Stimulated activated CD4-positive, alpha-beta T cell treated with anti-CD3 and anti-CD28 coated beads, Interleukin-4, amount 100 ng/mL, for 24 hours (primary cell): ENCODE measurements at places on chromosomes 16 and 17.

- no peak for DNase-seq
Observed at GRCh38 chr16:4411684-4412083, 4.7 kb downstream of the CORO7 start.

GRCh38 chr17:42002792-42003301, 14.4 kb downstream of the DNAJC7 start:
- DNase-seq: no peak

DNA sequence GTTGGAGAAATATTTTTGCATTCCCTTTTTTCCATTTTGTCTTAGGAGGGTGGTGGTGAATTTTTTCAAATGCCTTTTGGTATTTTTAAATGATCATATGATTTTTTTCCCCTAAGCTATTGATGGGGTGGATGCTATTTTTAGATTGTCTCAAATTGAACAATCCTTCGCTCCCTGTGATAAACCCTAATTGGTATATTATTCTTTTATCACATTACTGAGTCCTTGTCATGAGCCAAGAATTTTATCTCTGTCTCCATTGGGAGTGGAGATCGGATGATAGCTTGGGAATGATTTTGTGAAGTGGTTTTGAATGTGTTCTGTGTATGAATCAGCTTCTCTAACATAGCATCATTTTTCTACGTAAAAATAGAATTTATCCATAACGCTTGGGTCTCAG, 15.4 kb downstream of the NECAB2 start:
- DNase-seq: no peak

- DNase-seq: no peak
Observed at GRCh38 chr17:66915204-66915611, 49.3 kb upstream of the CACNG4 start.

DNA sequence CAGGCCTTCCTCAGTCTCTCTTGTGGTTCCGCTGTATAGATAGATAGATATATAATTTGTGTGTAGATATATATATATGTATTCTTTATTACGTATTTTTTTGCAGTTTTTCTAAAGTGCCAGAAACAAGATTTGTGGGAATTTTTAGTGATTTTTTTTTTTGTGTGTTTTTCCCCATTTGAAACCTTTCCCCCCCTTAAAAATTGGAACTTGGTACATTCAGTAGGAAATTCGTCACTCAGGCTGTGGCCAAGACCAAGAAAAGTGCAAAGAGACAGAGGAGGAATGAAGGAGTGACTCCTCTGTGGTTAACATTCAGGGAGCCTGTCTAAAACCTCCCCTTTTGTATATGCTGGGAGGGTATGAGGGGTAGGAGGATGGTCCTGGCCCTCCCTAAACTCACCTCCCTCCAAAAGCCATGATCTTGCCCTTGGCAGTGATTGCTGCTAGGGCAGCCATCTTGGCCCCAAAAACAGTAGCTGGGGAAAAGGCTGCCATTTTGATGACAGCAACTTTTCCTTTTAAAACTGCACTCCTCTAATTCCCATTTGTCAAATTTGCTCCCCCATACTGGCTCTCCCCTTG, 15.2 kb downstream of the CHRNB1 start:
- no peak for DNase-seq

DNA sequence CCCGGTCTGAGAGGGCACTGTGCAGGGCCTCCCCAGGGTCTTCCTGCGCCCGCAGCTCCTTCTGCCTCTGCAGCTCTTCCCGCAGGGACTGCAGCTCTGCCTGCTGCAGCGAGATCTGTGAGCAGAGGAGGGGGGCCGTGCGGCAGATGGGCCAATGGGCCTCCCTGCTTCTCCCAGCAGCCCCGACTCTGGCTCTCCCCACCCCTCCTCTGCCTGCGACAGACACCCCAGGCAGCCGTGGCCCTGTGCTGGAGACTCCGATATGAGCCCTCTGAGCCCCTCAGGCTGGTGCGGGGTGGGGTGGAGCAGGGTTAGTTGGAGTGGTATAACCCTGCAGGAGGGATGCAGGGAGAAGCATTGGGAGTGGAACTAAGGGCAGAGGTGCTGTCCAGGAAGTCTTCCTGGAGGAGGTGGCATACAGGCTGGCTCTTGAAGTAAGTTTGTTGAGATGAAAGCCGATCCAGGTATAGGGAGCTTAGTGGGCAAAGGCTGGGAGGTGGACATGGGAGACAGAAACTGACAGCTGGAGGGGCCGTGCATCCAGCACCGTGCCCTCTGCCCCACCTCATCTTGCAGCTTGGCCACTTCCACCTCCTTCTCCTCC, 5.0 kb downstream of the THOC6 start:
- no peak for DNase-seq

GRCh38 chr17:17855976-17856375, 19.2 kb upstream of the SREBF1 start:
- DNase-seq: no peak

DNA sequence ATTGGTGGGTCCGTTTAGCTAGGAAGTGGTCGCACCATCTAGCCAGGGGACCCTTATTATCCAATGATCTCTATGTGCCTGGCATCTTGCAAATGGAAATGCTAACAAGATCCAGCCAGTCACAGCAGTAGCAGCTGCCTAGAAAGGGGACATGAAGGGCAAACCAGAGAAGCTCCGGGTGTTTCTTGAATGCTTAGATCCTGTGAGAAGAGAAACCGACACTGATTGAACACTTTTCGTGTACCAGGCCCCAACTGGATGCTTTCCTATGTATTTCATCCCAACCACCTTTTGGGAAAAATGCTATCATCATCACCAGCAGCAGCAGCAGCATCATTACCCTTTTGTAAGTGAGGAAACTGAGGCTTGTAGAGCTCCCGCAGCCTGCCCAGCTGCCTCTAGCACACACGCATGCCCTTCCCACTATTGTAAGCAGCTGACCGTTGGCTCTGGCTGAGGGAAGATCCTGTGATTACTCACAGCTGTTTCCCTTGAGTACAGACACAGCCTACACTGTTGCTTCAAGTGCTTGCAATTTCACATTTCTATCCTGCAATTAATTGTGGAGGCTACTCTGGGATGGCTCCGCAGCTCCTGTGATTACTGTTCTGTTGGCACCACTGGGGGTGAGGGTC, 180.7 kb upstream of the CACNG5 start:
- DNase-seq: no peak

GRCh38 chr17:72223866-72224291, 103.1 kb downstream of the SOX9 start:
- DNase-seq: no peak

- no peak for DNase-seq
Observed at GRCh38 chr16:84434800-84435199, 66.5 kb downstream of the ATP2C2 start.

DNA sequence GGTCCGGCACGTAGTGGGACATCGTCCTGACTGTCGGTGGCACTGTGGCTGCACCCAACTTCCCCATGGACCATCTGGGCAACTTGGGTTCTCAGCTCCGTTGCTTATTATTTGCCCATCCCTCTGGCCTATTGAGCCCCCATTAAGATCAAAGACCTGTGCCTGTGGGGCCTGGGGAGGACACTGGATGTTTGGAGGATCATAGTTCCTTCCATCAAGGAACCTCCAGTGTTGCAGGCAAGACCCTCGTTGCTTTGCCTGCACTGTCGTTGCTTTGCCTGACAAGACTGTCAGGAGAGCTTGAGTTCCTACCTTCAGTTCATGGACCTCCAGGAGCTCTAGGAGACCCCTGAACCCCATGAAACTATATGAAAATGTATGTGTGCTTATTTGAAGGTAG, 127.2 kb downstream of the CCDC144A start:
- DNase-seq: no peak

DNA sequence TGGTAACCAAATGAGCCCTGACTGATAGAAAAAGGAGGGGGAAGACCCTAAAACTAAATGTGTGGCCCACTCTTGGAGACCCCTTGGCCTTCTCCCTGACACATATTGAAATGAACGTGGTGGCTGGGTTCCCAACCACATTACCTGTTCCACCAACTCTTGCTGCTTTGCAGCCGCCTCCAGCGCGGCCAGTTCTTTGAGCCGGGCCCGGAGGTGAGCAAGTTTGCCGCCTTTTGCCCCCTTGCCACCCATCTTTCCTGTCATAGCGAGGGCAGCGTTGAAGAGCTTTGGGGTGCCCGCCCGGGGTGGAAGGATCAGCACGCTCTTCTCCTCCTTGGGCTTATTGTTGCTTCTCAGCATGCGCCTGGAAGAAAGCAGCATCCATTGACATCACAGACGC, 83.2 kb downstream of the CNGB1 start:
- DNase-seq: no peak

- no peak for DNase-seq
Observed at GRCh38 chr16:84068041-84068440, 25.4 kb upstream of the SLC38A8 start.

- DNase-seq: no peak
Observed at GRCh38 chr16:68070249-68070730, 14.9 kb upstream of the NFATC3 start.

DNA sequence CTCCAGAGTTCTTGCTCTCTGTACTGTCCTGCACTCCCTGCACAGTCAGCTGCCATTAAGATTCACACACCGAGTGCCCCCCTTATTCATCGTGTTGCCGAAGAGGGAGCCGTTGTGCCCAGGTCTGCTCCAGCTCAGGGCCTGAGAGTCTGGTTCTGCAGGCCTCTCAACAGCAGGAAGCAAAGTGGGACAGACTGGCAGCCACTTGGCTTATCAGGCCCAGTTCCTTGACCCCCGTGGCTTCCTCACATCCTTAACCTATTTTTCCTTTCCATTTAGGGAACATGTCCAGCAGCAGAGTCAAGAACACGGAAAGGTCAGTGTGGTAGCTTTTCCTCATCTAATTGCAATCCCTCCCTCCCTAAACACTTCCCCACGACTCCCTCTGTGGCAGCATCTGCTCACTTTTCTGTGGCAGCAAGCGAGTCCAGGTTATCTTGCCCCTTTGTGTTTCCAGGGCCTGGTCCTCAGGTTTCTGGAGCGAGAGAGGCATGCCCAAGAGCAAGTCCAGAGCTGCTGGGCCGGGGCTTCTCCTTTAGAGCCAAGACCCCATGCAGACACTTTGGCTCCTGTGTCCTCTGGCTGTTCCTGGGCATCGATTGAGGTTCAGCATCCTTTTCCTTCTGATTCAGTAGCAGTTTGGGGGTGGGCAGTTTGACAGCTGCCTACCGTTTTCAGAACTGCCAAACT, 22.1 kb upstream of the ADAM11 start:
- DNase-seq: no peak

- peak; percentile 54 for DNase-seq
Observed at GRCh38 chr17:37791447-37792399, 46.9 kb upstream of the HNF1B start.

- no peak for DNase-seq
Observed at GRCh38 chr16:27181019-27181790, 22.1 kb upstream of the KDM8 start.

GRCh38 chr17:61836266-61837174, 26.8 kb downstream of the BRIP1 start:
- DNase-seq: no peak

DNA sequence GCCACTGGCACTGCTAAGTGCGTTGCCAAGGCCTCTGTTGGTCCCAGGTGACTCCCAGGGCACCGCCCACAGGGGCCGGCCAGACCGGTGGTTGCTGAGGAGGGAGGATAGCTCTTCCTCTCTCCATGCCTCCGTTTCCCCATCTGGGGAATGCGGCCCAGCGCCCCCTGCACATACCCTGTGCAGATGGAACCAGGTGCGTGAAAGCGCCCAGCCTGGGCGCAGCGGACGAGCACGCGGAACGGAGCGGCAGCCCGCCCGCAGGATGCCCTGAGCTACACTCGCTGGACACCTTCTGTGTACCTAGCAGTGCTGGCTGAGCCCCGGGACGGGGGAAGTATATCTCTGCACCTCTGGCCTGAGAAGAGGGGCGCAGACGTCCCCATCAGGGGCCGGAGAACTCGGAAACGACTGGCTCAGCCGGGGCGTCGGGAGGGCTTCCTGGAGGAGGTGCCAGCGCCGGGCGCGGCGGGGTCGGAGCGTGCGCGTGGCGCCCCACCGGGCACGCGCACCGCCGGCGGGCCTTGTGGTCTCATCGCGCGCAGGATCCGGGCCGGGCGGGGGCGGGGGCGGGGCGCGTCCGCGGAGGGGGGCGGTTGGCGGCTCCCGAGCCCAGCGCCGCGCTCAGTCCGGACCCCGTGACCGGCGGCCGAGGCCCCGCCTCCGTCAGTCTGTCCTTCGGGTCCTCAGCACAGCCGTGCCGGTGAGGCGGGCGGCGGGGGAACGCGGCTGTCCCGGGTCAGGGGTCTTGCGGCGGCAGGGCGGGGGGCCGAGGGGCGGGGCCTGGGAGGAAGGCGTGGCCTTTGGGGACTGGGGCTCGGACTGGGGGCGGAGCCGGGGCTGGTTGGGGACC, at the start of the genes CCDC78 and HAGHL:
Gene CCDC78 (minus strand): TSS at position 6 of the 853 bp plus-strand sequence. CDS start 76 bp downstream, outside the sequence.
Gene HAGHL (plus strand): TSS at position 669 of the 853 bp plus-strand sequence. CDS start 404 bp downstream, outside the sequence.
- DNase-seq: peak; percentile 47

DNA sequence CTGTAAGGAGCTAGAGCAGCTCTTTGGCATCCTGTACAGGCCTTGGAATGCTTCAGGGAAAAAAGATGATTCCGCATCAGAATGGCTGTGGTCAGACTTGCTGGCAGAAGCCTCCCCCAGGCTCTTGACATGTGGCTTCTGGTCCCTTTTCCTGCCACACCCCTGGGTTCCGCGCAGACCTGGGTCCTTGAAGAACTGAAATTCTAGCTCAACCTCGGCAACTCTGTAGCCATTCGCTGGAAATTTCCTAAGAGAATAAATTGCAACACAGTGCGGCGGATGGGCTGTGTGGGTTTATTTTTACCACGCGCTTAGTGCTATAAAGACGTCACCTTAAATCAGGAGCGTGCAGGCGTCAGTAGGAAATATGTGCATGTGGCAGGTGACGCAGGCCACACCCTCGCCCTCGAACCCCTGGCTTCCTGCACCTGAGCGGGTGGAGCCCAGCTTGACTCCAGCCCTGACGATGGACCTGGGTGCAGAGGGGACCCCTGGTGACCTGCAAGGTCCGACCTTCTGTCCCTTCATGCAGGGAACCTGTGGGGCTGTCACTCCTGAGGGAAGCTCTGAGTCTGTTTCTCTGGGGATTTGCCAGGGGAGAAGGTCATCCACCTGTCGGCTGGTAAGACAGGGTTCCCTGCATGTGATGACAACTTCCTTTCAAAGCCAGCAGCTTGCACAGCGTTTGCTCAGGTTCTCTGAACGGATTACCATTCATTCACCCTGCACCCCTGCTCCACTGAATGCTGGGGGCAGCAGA, 46.3 kb downstream of the METRNL start:
- no peak for DNase-seq

- no peak for DNase-seq
Observed at GRCh38 chr16:61432421-61432820, 603.8 kb downstream of the CDH8 start.

DNA sequence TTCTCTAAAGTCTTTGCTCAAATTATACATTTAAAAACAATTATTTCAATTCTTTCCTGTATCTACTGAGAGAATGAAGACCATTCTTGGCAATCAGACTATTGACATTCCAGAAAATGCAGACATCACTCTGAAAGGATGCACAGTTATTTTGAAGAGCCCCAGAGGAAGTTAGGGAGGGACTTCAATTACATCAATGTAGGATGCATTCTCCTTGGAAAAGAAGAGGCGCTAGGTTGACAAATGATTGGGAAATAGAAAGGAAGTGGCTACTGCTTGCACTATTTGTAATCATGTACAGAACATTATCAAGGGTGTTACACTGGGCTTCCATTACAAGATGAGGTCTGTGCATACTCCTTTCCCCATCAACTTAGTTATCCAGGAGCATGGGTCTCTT, 74.3 kb downstream of the SSH2 start:
- no peak for DNase-seq

GRCh38 chr17:80104321-80104955, 3.1 kb downstream of the GAA start:
- no peak for DNase-seq

GRCh38 chr16:31020536-31020935, 10.1 kb upstream of the STX1B start:
- no peak for DNase-seq
